ENCODE measurements at places on chromosomes 3 and 15.

DNA sequence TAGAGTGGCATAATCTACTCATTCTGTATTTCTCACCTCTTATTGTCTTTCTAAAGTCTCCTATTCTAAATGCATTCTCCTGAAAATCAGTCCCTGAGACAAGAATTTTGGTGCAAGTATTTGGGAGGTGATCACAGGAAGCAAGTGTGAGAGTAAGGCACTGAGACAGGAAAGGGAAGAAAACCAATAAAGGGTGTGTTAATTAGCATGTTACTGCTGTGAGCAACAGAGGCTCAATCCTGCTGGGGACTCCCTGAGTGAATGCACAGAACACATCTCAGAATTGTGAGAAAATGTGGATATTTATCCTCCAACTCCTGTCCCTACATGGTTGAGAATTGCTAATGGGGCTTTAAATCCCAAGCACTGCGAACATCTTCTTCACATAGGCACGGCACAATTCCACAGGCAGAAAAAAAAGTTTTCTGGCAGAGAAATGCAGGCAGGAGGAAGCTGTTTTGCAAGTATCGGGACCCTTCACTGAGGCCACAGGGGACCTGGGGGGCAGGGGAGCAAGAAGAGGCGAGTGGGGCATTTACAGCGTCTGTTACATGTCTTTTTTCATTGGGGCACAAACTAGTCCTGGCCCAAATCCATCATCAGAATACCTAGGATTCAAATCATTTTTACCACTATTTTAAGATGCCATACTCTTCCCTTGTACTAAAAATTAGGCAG, 27.2 kb upstream of the STT3B start:
- no peak for DNase-seq

DNA sequence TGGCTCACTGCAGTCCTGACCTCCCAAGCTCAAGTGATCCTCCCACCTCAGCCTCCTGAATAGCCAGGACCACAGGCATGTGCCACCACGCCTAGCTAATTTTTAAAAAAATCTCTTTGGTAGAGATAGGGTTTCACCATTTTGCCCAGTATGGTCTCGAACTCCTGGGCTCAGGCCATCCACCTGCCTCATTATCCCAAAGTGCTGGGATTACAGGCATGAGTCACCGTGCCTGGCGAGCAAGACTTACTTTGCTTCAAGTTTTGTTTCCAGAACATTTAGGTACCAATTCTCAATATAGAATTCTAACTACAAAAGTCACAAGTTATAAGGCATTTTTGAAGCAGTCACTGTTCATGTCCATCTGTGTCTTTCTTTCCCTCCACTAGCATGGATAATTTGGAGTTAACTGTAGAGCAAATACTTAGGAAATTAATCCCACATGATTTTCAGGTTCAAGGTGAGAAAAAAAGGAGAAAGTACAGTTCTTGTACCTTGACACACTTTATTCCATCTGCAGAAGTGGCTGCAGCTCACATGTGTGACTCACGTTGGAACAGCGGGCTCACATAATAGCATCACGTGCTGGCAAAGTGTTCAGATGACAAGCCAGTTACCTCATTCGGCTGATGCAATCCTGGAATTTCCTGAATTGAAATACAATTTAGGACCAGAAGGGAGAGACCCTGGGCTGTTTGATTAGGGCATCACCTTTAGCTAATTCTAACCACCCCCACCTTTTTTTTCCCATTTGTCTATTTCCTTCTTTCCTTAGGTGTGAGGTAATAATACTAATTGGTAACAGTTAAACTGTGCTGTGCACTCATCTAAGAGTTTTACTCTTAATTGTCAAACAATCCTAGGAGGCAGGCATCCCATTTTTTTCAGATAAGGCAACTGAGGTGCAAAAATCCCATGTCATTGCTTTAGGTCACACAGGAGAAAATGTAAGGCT, 46.9 kb upstream of the NEDD4 start:
- no peak for DNase-seq

DNA sequence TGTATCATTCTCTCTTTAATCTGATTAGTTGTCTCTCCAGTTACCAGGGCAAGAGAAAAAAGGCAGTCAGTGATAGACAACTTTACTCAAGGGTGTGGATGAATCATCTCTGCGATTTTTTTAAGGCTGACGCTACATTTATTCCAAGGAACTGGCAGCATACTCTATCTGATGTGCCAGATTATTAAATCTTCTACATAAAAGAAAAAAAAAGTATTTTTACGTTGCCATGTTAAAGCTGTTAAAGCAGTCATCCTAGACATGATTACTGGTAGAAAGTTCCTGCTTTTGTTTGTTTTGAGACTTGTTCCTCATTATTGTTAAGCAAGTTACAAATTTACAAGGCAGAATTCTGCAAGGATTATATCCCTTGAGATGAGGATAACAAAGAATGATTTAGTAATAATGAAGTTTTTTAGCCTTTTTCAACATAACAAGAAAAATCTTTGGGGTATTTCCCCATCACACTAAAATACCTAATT, 121.7 kb downstream of the CBLB start:
- DNase-seq = no peak

DNA sequence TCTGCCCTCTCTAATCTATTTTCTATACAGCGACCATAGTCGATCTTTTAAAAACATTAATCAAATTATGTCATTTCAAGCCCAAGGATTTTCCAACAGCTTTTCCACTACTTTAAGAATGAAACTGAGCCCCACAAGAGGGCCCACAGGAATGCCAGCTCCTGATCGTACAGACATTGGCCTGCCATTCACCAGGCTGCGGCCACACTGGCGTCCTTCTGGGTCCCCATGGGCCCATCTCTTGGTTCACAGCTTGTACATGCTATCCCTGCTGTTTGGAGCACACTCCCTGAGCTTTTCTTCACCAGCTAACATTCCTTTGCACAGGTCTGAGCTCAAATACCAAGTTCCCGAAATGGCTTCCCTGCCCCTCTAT, 149.6 kb downstream of the MYLK start:
- DNase-seq = no peak

Measured in stimulated activated CD8-positive, alpha-beta memory T cell treated with anti-CD3 and anti-CD28 coated beads, Interleukin-12 subunit alpha, Interleukin-12 subunit beta, amount 100 ng/mL, for 4 hours (primary cell).